ENCODE measurements at places on chromosomes 11 and 22.

DNA sequence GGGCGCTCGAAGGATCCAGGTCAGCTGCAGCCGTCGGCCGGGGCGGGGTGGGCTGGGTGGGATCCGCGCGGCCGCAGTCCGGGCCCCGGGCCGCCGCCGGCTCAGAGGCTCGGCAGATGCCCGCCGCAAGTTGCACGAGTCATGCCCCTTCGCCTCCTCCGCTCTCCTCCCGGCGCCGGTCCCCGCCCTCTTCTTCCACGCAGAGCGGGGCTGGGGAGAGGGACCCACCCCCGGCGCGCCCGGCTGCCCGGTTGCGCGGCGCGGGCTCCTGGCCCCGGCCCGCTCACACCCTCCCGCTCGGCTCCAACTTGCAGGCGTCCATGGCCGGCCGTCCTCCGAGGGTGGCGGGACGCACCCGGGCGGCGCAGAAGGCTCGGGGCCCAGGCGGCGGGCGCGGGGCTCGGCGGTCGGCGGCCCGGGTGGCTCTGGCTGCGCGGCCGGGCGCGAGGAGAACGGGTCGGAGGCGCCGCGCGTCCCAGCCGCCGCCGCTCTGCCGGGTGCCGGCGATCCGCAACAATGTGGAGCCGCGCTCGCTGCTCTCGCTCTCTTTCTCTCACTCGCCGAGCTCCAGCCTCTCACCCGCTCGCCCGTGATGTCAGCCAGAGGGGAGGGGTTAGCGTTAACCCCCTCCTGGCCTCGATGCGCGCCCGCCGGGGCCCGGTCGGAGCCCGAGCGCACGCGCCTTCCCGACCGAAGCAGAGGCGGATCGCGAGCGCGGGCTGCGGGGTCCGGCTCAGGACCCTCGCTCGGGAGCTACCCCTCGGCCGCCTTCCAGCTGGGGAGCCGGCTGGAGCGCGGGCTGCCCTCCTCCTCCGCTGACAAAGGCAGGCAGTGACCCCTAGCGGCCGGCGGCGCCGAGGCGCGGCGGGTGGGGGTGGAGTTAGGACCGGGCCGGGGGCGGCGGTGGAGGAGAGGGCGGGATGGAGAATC, at the start of gene NECTIN1:
Gene NECTIN1 (minus strand): TSS at position 550 of the 930 bp plus-strand sequence. CDS start 647 bp downstream, outside the sequence.
- peak; percentile 91 for DNase-seq

DNA sequence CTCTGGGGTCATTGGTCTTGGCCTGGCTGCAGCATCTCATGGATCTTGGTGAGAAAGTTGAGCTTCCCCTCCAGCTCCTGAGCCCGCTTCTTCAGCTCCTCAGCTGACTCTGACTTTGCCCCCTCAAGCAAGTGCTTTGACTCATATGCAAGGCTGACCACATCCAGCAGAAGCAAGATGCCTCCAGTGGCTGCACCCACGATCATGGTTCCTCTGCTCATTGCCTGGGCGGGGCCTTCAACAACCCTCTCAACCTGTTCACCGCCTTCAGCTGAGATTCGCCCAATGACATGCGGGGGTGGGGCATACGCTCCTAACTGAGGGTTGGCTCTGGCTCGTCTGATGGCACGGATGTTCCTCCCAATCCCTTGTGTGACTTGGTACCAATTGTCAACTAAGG, 11.9 kb downstream of the APOL2 start:
- no peak for DNase-seq

DNA sequence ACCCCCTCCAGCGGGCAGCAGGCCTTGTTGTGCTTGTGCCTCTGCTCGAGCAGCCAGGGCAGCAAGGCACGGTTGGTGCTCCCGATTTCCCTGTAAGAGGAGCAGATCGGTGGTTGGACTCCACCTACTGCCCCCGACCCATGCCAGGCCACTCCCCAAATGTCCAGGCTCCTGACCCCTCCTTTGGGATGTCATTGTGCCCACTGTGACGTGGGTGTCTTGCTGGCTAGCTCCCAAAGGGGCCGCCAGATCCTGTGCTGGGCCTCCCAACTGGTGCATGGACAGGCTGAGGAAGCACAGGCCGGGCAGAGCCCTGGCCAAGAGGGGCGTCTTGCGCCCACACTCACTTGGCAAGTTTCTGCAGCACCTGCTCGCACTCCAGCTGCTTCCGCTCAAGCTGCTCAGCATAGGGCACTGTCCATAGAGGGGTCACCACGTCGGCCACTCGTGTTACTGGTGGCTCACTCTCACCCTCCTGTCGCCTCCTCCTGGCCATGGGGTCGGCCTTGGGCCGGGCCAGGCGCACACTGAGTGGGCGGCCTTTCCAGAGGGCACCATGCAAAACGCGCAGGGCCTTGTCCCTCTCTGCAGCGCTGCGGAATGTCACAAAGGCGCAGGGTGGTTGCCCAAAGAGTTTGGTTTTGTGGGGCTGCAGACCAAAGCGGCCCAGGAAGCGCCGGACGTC, at the start of gene RANBP1:
Gene RANBP1 (plus strand): TSS at position 414 of the 685 bp plus-strand sequence. CDS start 81 bp downstream, at position 495.
- DNase-seq, result no peak

DNA sequence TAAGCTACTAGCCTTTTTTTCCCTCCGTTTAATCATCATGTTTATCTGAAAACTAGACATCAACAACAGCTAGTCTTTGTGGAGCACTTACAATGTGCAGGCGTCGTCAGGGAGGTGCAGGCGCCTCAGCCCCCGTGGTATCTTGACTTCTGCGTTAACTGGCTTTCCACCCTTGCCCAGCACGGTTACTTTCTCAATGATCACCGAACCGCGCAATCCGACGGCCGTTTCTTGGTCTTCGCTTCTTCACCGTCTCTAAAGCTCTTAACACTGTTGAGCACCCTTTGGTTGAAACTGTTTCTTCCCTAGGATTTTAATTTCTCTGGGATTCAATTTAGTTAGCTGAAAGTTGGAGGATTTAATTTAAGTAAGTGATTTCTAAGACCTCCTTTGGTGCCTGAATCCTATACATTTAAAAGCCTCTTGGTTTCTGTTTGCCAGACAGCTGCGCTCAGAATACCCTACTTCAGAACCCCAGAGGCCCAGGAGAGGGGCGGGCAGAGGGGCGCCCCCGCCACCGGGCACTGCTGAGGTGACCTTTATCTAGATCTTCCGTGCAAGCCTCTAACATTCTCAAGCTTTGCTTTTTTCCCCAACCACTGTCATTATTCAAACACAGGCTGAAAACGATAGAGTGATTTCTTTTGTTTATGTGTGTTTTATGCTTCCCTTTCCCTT, 18.0 kb upstream of the TMEM218 start:
- DNase-seq, result no peak

GRCh38 chr11:65793625-65794400, 7.0 kb downstream of the OVOL1 start:
- DNase-seq, result peak; percentile 66
